ENCODE measurements at places on chromosomes 7 and 10.
A peak's percentile ranks its signal among the peaks of the same experiment; 100 is the strongest.

DNA sequence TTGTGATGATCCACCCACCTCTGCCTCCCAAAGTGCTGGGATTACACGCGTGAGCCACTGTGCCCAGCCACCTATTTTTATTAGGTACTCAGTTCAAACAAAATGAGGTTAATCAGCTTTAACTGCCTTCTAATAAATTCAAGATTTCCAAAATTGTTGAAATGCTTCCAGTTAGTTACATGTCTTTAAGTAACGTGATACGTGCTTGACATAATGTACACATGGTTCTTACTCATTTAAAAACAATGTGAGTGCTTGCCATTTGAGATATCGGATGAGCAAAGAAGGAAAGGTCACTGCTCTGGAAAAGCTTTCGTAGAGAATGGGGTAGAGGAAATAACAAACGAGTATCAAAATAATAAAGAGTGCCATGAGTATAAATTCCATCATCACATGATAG, 83.6 kb downstream of the KMT2E start:
- no peak for DNase-seq

GRCh38 chr7:142616121-142616643, 133.1 kb upstream of the PRSS1 start:
- DNase-seq, result no peak

DNA sequence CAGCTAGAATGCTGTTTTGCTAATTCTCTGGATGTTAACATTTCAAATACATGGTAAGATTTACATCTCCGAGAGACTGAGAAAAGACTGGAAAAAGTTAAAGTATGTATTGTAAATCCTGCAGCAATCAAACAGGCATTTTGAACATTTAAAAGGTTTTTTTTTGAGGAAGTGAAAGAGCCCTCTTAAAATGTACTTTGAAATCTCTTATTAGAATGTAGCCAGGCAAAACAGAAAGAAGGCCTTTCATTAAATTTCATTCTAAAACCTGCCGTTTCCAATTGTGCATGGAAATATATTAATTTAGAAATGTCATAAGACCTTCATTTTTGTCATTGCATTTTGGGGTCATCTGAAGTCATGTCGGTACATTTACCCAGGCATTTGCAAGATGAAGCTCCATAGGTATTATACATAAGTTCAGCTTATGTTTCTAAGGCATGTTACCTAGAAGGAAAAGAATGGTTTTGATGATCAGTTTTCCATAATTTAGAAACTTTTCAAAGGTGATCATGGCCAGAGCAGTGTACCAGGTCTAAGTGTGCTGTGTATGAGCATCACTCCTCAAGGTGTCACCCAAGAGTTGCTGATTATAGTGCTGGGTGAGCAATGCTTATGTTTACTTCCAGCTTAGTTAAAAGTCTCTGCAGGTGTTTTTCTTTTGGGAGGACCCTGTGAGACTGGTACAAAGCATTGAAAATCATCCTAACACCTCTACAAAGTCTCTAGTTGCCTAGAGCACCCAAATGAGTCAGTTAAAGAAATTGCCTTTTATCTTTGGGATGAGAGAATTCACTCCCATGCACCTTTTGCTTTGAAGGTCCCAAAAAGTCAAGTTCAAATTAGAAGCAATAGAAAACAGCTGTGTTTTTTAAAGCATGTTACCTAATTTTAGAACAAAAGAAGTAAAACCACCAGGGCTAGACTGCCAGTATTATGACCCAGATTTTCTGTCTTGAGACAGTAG, 7.1 kb downstream of the ZNF736 start:
- no peak for DNase-seq

DNA sequence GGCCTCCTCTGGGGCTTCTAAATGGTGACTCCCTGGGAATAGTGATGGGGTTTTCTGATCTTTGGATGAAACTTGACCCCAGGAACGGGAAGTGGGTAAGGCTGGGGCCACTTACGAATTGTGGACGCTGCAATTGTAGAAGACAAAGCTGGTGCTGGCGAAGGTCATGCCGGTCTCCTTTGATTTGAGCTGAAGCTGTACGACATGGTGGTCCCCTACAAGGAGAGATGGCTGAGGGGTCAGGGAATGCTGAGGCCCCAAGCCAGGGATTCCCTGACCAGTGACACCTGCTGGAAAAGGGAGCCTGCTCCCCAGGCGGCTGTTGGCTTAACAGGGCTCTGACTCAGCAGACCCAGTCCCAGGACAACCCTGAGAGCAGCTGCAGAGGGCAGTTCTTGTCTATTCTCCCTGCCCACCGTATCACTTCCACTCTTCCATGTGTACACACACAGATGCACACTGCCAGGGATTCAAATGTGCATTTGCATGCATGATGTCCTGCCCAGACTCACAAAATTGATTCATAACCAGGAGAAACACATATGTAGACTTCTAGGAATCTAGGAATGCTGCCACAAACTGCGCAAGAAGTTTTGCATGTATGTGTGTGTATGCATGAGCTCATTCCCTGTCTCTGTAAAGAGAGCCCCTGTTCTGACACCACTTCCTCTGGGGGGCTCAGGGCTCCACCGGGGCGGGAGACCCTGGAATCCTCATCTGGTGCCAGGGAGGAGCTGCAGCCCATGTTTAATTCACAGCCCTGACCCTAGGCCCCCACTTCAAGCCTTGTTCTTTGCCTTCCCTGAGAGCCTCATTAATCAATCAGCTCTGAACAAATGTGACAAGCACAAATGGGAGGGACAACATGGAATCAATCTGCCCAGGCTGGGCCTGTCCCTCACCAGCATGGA, 350.0 kb downstream of the PLXNA4 start:
- DNase-seq, result no peak

DNA sequence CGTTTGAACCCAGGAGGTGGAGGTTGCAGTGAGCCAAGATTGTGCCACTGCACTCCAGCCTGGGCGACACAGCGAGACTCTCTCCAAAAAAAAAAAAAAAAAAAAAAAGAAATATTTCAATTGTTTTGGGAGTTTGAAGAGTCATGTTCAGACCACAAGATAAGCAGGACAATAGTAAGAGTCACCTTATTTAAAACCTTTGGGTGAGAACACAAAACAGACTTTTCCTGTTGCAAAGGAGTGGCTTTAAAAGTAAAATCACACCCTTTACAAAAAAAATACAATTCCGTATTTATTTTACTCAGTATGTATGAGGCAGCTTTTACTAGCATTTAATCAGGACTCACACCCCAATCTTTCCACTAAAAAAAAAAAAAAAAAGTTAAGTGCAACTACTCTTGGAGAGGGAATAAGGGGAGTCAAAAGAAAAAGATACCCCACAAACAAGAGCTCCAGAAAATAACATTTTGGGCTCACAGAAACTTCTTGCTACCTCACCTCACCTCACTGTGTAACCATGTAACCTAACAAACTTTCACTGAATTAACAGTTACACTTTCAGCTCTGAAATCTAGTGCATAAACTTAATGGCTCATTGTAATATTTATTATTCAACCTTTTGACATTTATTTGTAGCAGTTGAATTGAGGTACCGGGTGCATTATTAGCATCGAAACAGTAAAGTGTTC, 11.2 kb downstream of the SKIDA1 start:
- no peak for DNase-seq

DNA sequence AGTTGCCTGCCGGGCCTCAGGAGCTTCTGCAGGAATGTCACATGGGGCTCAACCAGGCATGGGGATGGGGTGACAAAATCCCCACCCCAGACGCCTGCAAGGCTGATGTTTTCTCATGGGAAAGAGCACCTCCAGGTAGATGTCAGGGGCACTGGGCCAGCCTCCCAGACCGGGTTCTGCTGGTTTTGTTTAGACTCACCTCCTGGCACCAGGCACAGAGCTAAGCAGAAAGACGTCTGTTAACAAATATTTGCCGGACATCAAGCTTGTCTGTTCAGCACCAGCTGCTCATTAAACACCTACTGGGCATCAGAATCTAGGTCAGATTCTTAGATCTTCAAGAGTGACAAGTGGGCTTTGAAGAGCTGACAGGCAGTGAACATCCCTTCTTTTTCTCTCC, 34.9 kb upstream of the TCERG1L start:
- no peak for DNase-seq

- no peak for DNase-seq
Observed at GRCh38 chr10:127203067-127203466, 6.7 kb upstream of the INSYN2A start.

- no peak for DNase-seq
Observed at GRCh38 chr7:98322331-98323270, 41.1 kb downstream of the BRI3 start.

- no peak for DNase-seq
Observed at GRCh38 chr10:79073784-79074432, 5.1 kb downstream of the ZMIZ1 start.

- DNase-seq, result peak; percentile 74
Observed at GRCh38 chr10:47452495-47453140, 31.3 kb downstream of the ANXA8 start.

- DNase-seq, result no peak
Observed at GRCh38 chr7:159078193-159078910, 66.3 kb downstream of the VIPR2 start.

- DNase-seq, result peak; percentile 95
Observed at GRCh38 chr7:5396999-5397663, 26.5 kb downstream of the TNRC18 start.

GRCh38 chr7:22250390-22250789, 106.6 kb downstream of the RAPGEF5 start:
- no peak for DNase-seq

DNA sequence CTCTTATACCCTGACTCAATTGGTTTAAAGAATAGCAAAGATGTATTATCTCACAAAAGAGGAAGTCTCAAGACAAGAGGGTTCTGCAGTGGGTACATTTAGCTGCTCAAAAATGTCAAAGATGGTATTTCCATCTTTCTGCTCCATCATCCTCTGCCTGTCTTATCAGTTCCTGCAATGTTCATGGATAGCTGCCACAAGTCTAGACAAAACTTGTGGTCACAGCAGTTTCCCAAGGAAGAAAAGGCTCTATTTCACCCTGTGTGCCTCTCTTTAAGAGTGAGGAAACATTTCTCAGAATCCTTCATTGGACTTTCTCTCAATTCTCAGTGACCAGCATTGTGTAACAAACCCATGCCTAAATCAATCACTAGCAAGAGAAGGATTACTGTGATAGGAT, 634.2 kb upstream of the AUTS2 start:
- no peak for DNase-seq
